ENCODE measurements at places on chromosomes 5 and 9.
A peak's percentile ranks its signal among the peaks of the same experiment; 100 is the strongest.

DNA sequence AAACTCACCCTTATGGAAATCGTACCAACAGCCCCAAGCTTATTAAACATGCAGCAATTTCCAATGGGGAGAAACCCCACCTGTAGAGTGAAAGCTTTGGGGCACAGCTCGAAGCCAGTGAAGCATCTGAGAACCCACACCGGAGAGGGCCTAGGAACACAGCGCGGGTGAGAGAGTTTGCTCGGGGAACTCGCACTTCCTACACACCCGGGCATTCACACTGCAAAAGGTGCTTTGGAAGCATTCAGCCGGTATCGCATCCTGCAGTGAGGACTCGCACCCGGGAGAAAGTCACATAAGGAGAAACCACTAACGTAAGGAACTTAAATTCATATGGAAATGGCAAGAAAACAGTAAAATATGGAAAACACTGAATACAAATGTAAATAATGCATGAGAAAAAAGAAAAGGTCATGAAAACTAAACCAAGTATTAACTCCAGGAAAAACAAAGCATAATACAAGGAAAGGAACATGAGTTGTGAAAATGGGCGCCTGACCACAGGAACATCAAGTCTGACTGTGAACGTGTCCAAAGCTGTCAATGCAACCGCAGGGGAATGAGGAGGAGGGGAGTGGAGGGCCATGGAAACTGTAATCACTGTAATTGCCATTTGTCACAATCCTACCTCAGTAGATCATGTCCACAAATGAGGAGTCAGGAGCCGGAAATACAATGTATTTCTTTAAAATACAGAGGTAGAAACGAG lies 28.7 kb downstream of the CAMSAP1 start:
- DNase-seq: no peak

DNA sequence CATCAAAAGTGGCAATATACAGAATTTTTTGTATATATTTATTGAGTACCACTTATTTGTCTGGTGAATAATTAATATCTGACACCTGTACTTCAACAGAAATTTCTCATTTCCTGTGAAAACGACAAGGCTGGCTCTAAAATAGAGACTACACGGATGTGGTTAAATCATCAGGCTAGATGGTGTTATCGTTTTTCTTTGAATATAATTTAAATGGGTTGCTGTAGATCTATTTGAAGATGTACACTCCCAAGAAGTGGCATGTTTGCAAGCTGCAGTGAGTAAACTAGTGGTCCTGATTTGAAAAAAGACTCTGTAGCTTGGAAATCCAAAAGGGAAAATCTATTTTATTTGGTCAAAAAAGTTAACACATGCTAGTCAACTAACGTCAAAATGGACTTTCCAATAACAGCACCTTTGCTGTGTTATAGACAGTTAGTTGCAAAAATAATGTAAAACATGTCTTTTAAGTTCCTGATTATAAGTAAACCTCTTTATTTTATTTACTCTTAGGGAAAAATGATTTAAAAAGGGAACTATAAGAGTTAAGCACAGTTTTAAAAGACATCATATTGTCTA lies 13.8 kb downstream of the ST8SIA4 start:
- no peak for DNase-seq

GRCh38 chr9:129289131-129289731 lies 111.2 kb upstream of the IER5L start:
- no peak for DNase-seq

DNA sequence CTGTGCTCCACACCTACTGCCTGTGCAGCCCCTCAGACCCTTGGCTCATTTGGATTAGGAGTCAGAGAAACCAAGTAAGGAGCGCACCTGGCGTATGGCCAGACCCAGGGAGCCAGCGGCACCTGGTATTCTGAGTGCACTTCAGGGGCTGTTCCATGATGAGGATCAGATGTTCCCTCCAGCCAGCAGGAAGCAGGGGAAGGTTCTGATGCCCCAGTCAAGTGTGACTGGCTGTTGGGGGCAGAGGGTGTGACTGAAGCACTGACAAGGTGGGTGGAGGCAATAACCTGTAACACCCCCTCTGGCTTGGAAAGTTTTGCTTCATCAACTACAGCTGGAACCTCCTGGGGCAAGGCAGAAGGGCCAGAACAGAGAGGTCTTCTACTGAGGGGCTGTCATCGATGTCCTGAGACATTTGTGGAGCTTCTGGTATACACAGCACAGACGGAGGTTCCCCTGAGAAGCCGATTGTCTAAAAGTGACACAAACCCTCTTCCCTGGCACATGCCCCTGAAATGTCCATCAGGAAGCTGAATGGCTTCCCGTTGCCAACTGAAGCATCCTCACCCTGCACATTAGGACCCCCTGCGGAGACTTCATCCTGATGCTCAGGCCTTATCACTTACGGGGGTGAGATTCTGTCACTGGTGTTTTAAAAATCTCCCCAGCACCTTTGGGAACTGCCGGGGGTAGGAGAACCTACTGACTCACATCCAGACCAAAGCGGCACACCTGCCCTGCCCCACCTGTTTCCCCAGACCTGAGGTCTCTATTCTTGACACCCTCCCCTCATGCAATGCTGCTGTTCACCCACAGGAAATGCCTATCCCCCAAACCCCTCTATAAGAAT lies 21.1 kb downstream of the TRAF1 start:
- peak; percentile 35 for DNase-seq

- DNase-seq: no peak
These were observed 32.5 kb upstream of the GNA14 start for GRCh38 chr9:77680581-77680980.

- DNase-seq: no peak
These were observed 18.3 kb downstream of the RFX3 start for GRCh38 chr9:3507395-3508077.

GRCh38 chr9:96854651-96855273 lies 448 bp upstream of the ZNF782 start:
- DNase-seq: no peak

DNA sequence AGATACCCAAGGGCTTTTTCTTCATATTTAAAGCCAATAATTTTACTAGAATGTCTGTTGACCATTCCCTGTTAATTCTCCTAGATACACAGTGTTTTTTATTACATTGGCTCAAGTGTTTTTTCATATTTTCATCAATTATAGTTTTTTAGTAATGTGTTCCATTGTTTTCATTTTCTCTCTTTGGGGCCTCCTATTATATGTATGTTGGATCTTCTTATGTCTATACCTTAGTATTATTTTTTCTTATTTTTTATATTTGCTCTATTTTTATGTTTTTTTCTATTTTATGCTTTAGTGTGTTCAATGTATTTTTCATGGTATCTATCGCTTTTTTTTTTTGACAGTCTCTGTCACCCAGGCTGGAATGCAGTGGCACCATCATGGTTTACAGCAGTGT lies 7.5 kb downstream of the KIAA1958 start:
- no peak for DNase-seq

- no peak for DNase-seq
These were observed 238.3 kb downstream of the FBXL17 start for GRCh38 chr5:108143581-108143980.

DNA sequence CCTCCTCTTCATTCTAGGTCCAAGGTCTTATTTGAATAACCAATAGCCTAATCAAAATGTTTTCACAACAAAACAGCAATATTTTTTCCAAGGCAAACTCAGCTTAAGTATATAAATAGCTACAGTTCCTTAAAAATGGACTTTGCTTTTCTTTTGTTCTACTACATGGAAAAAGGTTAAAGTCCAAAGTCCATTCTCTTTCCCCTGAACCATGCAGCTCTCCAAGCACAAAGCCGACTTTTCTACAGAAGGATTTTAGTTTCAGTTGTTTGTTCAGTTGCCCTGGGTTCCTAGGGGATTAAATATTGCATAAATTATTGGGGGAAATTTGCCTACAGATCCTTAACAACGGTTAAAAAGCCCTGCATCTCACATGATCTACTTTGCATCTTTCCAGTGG lies 677.0 kb upstream of the KLF4 start:
- no peak for DNase-seq

DNA sequence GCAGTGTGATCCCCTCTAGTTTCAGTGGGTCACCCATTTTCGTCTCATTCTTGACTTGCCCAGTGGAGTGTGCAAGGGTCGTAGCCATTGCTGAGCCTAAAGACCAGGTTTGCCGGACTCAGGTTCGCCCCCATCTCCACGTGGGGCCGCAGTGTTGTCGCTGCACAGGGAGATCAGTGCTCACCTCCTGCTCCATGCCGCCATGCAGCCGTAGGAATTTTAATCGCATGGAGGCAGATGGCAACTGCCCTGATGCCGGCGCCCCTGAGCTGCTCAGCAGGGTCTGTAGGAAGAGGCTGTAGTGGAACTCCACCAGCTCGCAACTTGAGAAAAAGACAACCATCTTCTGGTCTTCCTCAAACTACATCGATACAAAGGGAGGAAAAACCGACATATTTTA lies 24.1 kb downstream of the DDX31 start:
- no peak for DNase-seq

DNA sequence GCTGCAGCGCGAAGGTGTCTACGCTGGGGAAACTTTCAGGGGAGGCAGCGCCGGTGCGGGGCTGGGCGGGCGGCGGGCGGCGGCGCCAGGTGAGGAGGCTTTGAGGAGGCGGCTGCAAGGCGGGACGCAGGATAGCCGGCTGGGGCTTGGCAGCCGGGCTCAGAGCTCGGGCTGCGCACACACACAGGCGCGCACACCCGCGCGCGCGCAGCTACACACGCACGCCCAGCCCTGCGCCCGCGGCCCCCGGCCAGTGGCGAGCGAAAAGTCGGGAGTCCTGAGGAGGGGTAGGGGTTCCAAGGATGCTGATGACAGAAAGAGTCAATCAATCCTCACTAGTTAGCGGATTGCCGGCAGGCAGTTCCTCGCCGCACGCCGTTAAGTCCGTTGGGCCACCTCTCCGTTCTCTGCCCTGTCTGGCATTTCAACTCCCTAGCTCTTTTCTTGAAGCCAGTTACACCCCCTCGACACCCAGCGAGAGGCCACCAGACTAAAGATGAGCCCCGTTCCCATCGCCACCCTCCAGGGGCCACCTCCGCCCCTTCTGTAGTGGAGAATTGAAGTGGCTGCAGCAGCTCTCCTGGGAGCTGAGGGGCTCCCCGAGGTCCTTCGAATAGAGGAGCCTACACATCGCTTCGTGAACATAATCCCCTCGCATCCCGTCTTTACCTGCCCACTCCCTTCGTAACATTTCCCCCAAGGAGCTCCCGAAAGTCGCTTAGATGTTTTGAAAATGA lies 1640.3 kb upstream of the C9orf72 start:
- DNase-seq: no peak

GRCh38 chr5:1099926-1100663 lies 11.8 kb downstream of the SLC12A7 start:
- DNase-seq: no peak

DNA sequence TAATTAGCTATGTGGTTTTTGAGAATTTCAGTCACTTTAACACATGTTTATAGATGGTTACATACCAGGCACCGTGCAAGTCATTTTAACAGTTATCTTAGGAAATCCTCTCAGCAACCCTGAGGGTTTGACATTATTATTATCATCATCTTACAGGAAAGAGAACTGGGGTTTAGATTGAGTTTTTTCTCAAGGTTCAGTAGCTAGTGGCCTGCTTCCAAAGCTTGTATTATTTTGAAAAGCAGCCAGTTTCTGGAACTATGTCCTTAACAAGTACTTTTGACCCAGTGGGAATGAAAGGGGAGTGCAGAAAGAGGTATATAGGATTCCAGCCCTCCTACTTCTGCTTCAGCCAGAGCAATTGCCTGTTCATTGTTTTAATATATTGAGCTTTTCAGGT lies 157.5 kb downstream of the COMMD10 start:
- no peak for DNase-seq

- no peak for DNase-seq
These were observed 4.2 kb downstream of the NR5A1 start for GRCh38 chr9:124502711-124503702.

DNA sequence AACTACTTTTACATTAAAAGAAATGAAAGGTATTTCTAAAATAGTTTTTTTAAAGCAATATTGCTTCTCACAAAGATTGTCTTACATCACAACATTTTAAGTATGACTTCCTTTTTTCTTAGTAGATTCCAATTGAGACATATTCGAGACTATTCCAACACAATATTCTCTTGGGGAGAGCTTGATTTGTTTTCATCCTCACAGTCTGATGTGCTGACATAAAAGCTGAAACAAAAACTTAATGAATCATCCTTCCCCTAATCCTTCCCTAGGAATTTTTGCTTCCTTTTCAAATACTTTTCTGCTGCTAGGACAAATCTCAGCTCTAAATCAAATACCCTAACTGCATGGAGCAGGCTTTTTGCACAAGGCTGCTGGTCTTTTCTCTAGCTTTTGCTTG lies 245.8 kb upstream of the MAP3K1 start:
- no peak for DNase-seq

DNA sequence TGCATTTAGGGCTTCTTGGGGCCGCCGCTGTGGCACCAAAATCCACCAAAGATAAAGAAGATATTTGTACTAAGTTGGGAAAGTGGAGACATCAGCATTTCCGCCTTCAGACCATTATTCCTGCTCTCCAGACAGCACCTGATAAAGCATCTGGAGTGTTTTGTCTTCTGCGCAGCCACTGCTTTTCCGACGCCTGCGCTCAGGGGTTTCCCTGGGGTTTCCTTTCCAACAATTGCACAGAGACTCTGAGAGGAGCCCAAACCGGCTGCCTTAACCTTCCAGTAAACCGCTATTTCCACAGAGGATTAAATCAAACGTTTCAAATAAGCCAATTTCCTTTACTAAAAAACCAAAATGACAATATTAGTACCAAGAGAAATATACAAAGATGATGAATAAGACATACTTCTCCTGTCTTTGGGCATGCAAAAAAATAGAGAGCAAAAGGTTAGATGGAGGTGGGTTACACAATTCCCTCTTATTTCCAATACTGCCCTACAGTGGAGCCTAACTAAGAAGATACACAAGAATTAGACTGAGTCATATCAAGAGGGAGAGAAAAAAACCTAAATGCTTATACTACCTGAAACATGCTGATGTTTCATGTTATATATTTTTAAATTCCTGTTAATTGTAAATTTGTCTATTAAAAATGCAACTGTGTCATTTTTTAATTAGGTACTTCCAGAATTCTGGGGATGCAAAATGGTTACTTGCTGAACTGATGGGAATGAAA lies 98.4 kb downstream of the MAPKAP1 start:
- DNase-seq: no peak

- no peak for DNase-seq
These were observed 214.1 kb upstream of the MEF2C start for GRCh38 chr5:89097103-89097502.

GRCh38 chr5:31807789-31808540 lies 169.0 kb downstream of the PDZD2 start:
- DNase-seq: no peak

GRCh38 chr5:145980718-145981117 lies 44.3 kb downstream of the SH3RF2 start:
- DNase-seq: no peak

DNA sequence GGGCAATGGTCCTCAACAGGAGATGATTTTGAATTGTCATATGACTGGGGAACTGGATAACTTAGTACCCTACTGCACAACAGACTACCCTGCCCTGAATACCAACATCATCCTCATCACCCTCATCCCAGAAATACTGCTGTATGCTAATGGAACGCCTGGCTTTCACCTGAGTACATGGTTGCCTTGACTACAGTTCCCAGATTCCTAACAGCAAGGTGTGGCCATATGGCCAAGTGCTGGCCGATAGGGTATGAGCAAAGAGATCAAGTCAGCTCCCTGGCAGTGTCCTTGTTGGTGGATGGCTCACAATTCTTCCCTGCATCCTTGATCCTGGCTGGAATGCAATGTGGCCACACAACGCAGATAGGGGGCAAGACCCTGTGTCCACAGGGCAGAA lies 31.2 kb upstream of the IRX2 start:
- no peak for DNase-seq
